ENCODE measurements at places on chromosomes 16 and 17.

DNA sequence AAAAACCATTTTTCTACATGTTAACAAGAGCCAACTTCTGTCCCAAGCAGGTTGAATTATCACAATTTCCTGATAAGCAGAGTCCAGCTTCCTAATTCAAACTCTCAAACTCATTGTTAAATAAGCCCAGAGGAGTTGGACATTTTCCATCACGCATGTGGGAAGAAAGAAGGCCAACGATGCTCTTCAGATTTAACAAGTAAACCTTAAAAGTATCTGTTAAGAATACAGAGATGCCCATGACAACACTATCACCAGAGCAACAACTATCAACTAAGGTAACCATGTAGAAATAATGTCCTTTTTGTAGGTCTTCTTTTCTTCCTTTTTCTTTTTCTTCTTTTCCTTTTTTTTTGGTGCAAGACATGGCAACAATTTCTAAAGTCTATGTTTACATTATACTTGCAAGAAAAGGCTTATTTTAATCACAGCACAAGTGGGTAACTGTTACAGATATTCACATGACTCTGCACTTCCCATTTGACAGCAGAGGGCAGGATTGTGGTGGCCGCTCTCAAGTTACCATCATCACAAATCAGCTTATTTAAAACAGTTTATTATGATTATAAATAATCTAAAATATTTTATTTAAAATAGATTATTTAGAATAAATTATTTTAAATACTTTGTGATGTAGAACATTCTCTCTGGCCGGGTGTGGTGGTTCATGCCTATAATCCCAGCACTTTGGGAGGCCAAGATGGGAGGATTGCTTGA, 35.7 kb upstream of the DHRS7B start:
- no peak for DNase-seq

DNA sequence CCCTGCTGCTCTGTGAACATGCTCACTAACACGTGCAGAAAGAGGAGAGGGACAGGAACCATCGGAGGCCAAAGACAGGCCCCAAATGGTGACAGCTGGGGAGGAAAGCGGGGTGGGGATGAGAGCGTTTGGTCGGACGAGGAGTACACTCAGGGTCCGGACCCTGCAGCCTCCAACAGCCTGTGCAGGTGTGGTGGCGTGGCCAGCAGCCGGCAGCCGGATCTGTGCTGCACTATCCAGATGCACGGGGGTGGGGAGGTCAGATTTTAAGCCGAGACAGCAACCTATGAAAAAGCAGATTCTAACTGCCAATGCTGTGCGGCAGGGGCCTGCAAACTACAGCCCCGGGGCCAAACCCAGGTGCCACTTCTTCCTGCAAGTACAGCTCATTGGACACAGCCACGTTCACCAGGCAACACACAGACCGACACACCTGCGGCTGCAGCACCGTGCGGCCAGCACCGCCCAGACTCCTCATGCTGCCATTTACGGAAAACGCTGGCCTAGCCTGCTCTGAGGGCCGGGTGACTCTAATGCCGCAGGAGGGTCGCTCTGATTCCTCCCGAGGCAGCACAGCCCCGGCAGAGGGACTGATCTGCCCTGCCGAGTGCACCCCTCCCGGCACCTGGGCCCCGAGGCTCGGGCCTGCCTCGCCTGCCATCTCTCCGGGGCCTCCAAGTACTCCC, 21.2 kb downstream of the SLC16A3 start:
- no peak for DNase-seq

DNA sequence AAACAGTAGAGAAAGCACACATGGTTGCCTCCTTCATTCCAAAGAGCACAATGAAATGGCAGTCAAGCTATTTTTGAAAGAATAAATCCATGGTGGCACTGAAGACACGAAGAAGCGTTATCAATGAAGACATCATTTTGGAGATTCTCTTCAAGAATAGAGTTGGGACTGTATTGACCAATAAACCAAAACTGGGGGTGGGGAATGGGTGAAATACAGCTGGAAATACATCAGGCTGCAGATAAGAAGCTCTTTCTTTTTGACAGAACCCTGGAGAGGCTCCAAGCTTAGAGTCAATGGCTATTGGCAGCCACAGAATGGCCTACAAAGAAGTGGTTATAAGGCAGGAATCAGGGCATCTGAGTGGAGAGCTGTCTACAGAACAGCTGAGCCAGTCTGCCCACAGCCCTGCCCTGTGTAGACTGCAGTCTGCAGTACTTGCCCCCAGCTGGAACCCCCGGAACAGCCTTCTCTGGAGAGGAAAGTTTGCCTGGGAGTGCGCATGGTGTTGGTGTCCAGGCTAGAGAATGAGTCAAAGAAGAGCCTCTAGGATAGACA, 100.4 kb downstream of the STX8 start:
- no peak for DNase-seq

- no peak for DNase-seq
These were observed 43.1 kb upstream of the MYH10 start for GRCh38 chr17:8673612-8674011.

- DNase-seq = no peak
These were observed 9.8 kb downstream of the SMIM5 start for GRCh38 chr17:75642784-75643642.

DNA sequence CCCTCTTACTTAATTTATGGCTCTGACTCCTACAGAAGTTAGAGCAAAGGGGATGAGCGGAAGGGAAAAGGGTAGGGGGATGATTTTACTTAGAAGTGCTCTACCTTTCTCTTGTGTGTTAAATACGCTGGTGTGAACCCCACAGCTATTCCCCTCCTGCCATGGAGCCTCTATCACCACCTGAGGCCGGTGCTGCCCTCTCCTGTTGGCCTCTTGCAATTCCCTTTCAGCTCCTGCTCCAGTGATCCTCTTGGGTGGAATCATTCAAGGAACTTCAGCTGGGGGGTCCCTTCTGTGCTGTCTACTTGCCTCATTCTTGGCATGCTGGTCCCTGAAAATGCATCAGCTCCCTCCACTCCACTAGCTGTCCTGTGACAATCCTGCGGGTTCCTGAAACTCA, 41.8 kb upstream of the CDH8 start:
- DNase-seq = no peak

DNA sequence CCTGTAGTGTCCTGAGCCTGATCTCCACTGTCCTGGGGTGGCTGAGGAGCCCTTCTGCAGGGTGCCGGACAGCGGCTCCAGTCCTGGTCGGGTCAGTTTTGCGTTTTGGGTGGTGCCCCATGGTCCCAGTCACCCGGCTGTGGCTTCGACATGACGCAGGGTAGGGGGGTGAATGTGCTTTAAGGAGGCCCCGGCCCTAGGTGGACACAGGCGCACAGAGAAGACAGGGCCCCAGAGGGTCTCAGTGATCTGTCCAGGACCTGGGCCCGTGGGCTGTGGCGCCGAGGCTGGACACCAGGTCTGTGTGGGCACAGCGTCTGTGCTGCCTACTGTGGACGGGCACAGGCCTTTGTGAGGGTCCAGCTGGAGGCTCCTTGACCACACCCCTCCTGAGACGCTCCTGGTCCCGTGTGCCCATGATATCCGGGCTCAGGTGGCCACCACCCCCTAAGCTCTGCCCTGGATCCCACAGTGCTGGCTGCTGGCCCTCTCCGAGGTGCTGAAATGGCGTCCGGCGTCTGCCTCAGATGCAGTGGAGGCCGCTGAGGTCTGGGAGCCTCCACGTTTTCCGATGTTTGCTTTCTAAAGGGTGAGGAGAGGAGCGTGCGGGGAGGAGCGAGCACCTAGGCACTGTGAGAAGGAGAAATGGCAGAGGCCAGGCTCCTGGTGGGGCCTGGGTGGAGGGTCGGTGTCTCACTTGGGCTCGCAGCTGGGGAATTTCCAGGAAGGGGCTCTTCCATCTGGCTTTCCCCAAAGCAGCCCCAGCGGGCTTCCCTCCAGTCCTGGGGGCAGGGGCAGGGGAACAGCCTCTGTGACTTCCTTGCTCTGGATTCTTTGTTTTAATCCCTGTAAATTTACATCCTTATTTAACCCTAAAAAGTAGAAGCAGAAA, 56.1 kb upstream of the ACSF3 start:
- DNase-seq = peak; percentile 10

DNA sequence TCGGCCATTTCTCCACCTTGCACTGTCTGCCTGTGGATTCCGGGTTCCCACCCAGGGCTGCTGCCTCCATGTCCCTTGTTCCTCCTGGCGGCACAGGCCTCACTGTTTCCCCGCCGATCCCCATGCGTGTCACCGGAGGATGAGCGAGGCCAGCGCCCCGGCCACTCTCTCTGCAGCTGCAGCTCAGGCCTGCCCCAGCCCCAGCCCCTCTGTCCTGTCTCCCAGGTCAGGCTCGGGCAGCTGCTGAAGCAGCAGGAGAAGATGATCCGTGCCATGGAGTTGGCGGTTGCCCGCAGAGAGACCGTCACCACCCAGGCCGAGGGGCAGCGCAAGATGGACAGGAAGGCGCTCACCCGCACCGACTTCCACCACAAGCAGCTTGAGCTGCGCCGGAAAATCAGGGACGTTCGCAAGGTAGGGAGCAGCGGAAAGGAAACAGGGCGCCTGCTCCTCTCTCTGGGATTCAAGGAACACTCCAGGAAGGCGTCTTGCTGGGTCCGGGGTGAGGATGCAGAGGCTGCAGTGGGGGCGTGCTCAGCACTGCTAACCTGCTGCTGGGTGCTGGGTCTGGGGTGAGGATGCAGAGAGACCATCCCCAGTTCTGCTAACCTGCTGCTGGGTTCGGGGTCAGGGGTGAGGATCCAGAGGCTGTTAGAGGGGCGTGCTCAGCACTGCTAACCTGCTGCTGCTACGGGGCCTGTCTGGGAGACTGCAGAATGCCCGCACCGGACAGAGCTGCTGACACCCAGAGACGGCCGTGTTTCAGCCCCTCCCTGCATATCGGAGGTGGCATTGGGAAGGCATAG, 6.1 kb upstream of the GAA start:
- no peak for DNase-seq

GRCh38 chr16:27851586-27851985, 211.9 kb downstream of the GSG1L start:
- no peak for DNase-seq

- no peak for DNase-seq
These were observed 47.3 kb downstream of the CCDC42 start for GRCh38 chr17:8697323-8697741.

GRCh38 chr17:3708366-3708765, 12.4 kb upstream of the P2RX5 start:
- no peak for DNase-seq

- no peak for DNase-seq
These were observed 10.2 kb upstream of the TMEM238L start for GRCh38 chr17:10814075-10814474.

GRCh38 chr17:260031-260791, 78.8 kb upstream of the DOC2B start:
- DNase-seq = no peak

DNA sequence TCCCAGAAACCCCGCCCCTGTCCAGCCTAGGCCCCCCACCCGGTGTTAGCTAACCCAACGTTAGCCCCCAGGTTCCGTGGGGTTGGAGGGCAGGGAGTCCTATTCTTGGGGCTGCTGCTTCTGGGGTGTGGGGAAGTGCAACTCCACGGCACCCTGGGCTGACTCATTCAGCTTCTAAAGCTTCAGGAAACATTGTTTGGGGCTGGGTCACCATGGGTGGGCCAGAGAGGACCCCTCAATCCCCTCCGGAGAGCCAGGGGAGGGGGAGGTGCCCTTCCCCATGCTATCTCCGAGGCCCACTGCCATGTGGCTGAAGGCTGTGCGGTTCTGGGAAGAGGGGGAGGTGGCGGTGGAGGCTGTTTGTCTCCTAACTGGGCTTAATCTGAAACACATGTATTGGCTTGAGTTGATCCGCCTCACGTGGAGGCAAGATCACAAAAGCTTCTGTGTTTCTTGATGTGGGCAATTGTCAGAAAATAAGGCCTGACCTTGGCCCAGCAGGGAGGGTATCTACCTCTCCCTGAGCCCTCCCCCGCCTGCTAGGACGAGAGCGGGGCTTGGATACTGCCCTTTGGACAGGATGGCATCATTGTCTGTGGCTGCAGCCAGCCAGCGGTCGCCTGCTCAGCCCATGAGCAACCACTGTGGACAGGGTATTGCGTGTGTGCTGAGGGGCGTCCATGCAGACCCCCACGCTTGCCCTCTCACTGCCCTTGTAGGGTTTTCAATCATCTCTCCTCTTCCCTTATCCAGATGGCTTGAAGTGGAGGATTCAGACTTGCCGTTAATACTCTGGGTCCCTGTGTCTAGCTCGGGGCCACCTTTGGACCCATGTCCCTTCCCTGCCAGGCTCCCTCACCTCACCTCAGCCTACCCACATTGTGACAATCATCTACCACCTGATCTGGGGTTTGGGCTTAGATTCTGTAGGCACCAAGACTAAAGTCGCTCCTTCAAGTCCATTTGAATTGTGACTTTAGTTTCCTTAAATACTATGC, 1.3 kb downstream of the SERPINF1 start:
- peak; percentile 28 for DNase-seq

GRCh38 chr17:78839235-78839761, 1.3 kb downstream of the USP36 start:
- peak; percentile 45 for DNase-seq

DNA sequence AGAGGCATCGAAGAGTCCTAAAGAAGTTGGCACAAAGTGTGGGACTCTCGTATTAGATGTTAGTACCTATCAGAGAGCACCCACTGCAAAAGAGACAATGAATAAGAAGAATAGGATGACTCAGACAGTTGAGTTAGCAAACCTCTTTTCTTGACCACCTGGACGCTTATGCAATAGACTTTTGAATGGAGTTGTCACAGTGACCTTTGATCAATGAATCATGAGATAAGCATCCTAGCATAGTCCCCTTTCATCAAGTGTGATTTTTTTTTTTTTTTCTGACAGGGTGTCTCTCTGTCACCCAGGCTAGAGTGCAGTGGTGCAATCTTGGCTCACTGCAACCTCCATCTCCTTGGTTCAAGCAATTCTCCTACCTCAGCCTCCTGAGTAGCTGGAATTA, 1417.9 kb upstream of the GOT2 start:
- DNase-seq = no peak

DNA sequence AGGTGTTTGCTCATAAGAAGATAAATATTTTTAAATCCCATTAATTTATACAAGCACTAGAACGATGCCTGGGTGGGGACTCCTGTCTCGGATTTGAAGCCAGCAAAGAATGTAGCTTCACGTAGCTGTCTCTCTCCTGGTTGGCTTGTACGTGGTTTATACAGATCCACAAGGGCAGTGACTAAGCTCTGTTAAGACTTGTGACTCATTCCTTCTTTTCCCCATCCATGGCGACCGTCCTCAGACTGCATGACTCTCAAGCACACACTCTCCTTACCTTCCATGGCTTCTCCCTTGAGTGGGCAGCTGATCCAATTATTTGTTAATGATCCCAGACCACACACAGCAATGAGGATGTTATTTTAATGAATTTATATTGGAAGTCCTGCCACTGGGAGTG, 679.7 kb upstream of the SOX9 start:
- DNase-seq = peak; percentile 91

GRCh38 chr17:76840884-76841775, 27.1 kb upstream of the MGAT5B start:
- no peak for DNase-seq
